Stimulated activated CD8-positive, alpha-beta memory T cell treated with anti-CD3 and anti-CD28 coated beads, Interleukin-4, amount 100 ng/mL, for 48 hours (primary cell): ENCODE measurements at places on chromosomes 12 and 14.

DNA sequence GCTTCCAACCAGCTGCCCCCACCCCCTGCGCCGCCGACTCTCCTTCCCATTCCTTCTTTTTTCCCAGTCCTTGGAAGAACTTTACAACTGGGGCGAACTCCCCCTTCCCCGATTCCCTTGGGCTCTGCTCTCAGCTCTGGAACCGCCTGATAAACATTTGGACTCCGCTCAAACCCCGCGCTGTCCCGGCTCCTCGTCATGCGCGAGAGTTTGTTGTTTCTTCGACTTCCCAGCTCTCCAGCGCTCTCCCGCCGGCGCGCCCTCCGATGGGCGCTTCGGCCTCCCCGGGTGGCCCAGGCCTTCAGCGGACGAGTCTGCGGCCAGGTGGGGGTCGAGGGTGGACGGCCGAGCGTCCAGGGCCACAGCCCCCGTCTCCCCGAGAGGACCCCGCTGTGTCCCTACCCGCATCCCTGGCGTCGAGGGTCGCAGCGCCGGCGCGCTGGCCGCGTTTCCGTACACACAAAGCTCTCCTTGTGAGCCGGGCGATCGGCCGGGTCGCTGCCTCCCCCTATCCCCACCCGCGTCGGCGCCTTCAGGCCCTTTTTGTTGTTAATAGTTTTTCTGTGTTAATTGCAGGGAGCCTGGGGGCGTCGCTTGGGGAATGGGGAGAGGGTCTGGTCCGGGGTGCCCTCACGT is 847 bp downstream of the MMP14 start:
- DNase-seq = no peak

GRCh38 chr12:2306735-2307134 is 253.9 kb downstream of the CACNA1C start:
- no peak for DNase-seq

DNA sequence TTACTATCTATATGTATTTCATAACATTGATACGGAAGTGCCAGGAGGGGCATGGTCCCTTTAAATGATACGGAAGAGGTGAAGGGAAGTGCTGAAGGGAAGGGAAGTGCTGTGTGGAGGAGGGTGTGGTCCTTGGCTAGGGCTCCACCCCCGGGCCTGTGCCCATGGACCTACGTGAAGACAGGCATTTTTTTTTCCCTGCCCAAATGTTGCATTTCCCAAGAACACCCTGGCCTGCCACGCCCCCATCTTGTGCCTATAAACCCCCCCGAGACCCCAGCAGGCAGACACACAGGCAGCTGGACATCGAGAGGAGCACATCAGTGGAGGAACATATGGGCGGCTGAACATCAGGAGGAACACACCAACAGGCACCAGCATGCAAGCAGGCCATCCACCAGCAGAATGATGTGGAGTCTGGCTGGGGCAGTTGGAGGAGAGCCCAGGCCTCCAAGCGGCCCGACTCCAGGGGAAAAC is 134.1 kb downstream of the SLC41A2 start:
- no peak for DNase-seq

DNA sequence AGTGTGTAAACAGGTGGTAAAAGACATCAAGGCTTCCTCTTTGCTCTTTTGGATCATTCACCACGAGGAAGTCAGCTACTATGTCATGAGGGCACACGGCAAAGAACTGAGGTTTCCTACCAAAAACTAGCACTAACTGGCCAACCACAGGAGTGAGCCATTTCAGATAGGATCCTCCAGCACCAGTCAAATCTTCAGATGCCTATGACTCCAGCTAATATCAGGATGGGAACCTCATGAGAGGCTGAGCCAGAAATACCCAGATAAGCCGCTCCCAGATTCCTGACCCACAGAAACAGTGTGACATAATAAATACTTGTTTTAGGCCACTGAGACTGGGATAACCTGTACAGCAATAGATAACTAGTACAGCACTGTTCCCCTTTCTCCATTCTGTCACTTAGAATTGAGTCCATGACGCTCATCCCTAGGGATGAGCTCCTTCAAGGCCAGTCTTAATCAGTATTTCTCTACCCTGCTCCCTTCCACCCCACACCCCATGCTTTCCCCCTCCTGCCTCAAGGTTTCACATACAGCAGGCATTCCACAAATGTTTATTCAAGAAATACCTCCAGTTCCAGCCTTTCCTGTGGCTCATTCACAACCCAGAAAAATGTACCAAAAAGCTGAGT is 68.4 kb downstream of the PPM1H start:
- DNase-seq = no peak

DNA sequence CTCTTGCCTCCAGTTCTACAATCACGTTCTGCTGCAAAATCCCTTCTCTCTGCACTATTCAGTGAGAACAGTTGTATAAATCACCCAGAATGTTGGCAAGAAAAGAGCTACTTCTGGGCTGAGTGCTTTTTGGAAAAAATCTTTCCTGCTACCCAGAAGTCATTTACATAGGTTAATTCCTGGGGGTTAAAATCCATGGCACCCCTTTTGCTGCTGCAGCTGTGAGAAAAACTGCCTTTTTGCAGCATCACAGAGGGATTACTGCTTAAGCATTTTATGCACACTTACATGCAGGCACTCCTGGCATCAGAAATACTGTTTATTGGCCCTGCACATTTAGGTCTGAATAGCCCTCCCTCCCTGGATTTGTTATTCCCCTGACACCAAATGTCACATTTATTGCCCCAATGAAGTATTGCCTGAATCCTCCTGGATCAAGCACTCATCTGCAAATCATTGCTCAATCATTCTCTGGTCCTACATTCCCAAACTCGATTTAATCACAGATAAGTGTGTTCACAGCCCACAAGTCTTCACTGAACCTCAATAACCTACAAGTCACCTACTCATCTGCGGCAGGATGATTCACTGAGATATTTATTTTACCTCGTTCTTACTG is 43.1 kb upstream of the CCDC196 start:
- DNase-seq = no peak
